ENCODE measurements at places on chromosomes 4 and X. TPM values are rescaled to one million over a fixed set of nuclear protein-coding genes. Genes with fewer than 3 reads are reported as not detected.

GRCh38 chr4:145473203-145473602, 8.4 kb upstream of the SMAD1 start:
- DNase-seq = no peak

The AIFM1 gene
- 30.3 TPM for polyA plus RNA-seq

DNA sequence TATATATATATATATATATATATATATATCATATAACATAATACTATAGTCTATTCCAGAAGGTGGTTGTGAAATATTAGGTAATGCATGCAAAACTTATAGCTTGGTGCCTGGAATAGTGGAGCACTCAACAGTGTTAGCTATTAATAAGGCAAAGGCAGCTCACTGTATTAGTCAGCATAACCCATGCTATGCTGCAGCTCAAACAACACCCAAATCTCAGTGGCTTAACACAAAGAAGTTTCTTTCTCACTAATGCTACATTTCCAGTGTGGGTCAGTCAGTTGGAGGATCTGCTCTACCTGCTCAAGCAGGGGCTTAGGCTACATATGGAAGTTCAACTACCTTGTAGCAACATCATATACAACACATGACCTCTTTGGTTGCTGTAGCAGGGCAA, 5.2 kb upstream of the RPGR start:
- no peak for DNase-seq

The TCEAL6 gene
- not detected for polyA plus RNA-seq

DNA sequence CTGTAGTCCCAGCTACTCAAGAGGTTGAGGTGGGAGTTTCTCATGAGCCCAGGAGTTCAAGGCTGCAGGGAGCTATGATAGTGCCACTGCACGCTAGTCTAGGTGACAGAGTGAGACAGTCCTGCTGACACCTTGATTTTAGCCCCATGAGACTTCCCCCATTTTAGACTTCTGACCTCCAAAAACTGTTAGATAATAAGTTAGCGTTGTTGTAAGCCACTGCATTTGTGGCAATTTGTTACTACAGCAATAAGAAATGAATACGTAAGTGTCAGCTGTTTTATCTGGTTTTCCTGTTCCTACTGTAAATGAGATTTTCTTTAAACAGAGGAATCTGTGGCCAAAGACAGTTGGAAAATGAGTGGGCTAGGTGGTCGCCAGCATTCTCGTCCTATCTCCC, 83.9 kb downstream of the ARHGAP10 start:
- DNase-seq = no peak

DNA sequence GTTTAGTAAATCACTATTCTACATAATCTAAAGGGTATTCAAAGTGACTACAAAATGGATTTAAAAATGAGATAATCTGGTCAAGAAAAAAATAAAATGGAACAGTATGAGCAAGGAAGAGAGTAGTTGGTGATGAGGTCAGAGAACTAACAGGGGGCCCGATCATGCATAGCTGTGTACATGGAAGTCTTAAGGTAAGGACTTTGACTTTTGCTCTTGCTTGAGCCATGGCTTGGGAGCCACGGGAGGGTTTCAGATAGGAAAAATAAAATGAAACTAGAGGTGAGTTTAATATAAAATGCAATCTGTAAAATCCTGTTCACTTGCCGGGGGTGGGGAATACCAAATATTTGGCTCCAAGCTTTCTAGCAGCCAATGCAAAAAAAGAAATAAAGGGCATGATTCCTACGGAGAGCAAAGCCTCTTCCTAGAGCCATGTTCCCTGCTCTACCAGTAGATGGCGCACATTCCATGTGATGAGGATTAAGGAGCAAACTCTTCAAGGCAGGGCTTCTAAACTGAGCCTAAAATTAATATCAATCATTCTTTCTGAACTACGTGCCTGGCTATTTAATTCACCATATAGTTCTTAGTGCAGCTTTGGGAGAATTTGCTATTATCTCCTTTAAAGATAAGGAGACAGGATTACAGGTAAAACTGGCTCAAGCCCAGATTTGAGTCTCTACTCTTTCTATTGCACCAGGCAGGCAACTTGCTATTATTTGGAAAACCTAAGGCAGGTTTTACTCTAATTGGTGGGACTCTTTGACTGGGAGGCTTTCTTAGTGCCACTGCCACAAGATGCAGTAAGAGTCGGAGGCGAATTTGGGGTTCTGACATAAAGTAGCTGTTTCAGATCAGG, 6.8 kb upstream of the CLCN5 start:
- DNase-seq = peak; percentile 36

DNA sequence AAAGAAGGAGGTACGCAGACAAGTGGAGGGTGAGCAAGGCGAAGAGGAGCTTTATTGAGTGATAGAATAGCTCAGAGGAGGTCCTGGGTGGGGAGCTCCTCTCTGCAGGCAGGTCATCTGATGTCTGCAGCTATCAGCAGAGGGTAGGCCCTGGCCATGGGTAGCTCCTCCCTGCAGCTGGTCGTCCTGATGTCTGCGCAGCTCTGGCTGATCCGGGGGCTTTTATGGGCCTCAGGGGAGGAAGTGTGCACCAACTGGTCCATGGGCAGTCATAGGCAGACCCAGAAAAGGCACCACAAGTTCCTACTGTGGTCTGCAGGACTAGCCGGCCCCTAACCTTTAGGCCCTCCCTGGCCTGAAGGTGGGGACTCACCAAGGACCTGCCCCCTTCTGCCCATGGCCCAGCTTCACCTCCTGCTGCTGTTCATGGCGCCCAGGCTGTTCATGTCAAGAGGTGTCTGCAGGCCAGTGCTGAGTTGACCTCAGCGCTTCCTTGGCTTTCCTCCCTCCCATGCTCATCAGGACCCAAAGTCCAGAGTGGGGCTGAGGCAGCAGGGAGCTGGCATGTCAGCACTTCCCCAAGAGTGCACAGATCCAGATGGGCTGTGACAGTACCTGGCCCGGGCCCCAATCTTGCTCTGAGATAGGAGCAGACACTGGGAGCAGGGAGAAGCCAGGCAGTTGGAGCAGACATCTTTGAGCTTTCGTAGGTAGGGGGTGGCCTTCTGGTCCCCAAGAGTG, 46.1 kb downstream of the ARAP2 start:
- DNase-seq = no peak

- DNase-seq = no peak
Measured at GRCh38 chr4:86569103-86569870, 24.8 kb upstream of the PTPN13 start.

GRCh38 chr4:150224896-150225591, 146.8 kb downstream of the DCLK2 start:
- DNase-seq = no peak

DNA sequence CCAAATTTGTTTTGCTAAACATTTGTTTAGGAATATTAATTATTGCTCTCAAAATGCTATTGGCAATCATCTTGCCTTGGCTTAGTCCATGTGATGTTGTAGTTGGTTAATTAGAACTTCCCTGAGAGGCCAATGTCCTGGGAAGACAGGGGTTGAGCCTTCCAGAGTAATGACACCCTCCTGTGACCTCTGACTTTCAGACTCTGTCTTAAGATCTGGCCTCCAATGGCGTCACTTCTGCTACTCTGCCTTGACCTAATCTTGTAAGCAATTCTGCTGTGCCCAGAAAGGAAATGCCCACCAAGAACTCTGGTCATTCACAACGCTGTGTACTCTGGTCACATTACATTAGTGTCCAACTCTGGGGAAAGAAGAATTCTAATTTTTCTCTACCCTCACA, 111.9 kb downstream of the SH3RF1 start:
- no peak for DNase-seq

DNA sequence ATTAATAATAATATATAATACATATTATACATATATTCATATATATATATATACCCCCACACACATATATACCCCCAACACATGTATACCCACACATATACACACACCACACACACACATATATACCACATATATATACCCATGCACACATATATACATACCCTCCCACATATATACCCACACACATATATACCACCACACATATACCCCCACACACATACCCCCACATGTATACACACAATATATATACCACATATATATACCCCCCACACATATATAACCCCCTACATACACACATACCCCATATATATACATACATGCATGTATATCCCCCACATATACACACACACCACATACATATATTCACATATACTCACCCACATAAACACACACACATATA, 52.0 kb downstream of the NSG1 start:
- DNase-seq = no peak

- DNase-seq = no peak
Measured at GRCh38 chrX:112803060-112803459, 37.6 kb downstream of the AMOT start.

- no peak for DNase-seq
Measured at GRCh38 chr4:187232196-187232595, 508.5 kb upstream of the FAT1 start.

GRCh38 chr4:169270810-169271691, at the start of gene SH3RF1:
Gene SH3RF1, minus strand, starts transcription at chr4:169270956. Its CDS starts 1,744 bp downstream, at chr4:169269212.
- DNase-seq = peak; percentile 94

DNA sequence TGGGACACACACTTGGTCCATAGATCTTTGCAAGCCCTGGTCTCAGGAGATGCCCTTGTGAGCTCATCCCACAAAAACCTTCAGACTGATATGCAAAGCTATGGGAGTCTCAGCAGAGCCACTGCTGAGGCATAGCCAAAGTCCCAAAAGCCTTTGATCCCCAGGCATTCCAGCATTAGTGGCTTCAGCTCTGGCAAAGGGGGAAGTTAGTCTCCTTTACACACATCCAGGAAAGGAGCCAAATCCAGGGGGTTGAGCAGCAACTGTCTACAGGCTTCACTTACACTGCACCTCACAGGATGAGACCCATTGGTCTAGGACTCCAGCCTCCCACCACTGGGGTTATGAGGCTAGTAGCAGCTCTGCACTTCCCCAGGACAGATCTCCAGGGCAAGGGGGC, 14.0 kb downstream of the PF4 start:
- DNase-seq = no peak

The TMPRSS11B gene
- polyA plus RNA-seq = 0.06 TPM

DNA sequence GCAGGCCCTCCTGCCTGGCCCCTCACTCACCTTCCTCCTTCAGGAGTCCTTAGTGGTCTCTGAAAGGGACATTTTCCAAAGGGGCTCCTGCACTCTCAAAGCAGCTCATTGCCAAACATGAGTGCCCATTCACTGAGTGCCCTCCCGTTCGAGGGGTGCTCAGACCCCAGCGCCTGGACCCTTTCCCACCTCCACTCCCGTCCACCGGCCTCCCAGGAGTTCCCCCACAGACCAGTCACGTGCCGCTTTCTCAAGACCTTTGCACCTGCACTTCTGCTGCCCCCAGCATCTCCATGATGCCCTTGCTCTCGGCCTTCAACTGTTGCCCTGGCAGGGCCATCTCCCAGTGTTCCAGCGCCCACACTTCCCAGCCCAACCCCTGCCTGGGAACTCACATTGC, 89.5 kb downstream of the ADRA2C start:
- no peak for DNase-seq

DNA sequence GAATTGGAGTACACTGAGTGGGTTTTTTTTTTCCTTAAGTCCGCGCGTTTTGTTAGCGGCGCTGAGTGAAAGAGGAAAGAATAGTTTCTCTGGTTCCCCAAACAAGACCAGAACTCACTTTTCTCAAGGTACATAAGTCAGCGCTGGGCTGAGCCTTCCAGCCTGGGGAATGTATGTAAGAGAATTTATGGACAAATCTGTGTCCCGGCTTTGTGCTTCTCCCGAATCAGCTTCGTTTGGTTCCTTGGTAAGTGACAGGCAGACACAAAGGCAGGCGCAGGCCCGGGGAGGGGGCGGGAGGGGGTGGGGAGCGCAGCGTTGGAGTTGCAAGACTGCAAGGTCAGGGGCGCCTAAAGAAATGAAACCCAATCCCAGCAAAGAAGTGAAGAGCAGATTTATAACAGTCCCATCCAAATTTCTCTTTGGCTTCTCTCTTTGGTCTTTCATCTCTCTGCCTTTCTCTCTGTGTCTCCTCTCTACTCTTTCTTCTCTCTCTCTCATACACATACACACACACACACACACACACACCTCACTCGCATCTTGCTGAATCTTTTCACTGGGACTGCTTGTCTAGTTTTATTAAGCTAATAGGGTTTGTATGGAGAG, 981 bp downstream of the TET2 start:
- peak; percentile 38 for DNase-seq

DNA sequence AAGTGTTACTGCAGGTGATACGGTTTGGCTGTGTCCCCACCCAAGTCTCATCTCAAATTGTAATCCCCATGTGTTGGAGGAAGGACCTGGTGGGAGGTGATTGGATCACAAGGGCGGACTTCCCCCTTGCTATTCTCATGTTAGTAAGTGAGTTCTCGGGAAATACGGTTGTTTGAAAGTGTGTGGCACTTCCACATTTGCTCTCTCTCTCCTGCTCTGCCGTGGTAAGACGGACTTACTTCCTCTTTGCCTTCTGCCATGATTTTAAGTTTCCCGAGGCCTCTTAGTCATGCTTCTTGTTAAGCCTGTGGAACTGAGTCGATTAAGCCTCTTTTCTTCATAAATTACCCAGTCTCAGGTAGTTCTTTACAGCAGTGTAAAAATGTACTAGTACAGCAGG, 65.2 kb upstream of the SLC7A11 start:
- DNase-seq = no peak

GRCh38 chr4:186693894-186694293, 29.8 kb downstream of the FAT1 start:
- no peak for DNase-seq

GRCh38 chrX:56429581-56429980, 133.8 kb upstream of the UBQLN2 start:
- no peak for DNase-seq

DNA sequence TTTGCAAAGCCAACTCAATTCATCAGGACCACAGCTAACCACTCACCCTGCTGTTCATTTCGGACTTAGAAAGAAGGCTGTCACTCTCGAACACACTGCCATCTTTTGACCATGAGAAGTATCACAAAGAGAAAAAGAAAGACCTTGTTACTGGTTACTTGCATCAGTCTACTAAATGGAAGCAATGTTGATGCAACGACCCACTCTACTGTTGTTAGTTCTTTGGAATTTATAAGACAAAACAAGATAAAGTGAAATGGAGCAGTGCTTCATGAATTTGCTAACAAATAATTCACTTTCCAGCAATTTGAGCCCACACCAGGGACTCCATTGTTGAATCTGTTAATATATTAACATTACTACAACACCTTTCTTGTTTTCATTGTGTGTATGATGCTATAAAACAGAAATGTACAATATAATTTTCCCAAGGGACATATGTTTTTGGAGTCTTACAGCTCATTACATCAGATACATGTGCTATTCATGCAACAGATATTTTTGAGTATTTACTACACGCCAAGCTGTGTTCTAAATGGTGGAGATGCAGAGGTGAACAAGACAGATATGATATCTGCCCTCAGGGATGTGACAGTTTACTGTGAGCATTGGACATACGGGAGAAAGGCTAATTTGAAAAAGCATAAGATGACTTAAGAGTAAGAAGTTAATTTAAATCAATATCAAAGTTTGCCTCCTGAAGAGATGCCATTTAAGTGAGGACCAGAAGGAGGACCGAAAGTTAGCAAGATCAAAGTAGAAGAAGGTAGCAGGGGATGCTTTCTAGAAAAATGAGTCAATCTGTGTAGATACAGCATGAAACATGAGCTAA, 87.2 kb downstream of the AREG start:
- DNase-seq = peak; percentile 36

GRCh38 chr4:180285796-180286195, 1957.4 kb upstream of the TENM3 start:
- no peak for DNase-seq

Data from left lung (tissue), 14 donors.